ENCODE measurements at places on chromosomes 7 and 10. TPM values are rescaled to one million over a fixed set of nuclear protein-coding genes. Genes with fewer than 3 reads are reported as not detected.

NXPH1 gene
- total RNA-seq, result not detected

UTF1 gene
- not detected for total RNA-seq

SKIDA1 gene
- 0.47 TPM for total RNA-seq

NKX2-3 gene
- not detected for total RNA-seq

SLK gene
- 46.5 TPM for total RNA-seq

GLUD1 gene
- 137 TPM for total RNA-seq

PRLHR gene
- not detected for total RNA-seq

RBP4 gene
- total RNA-seq, result not detected

KCNIP2 gene
- not detected for total RNA-seq

DRGX gene
- not detected for total RNA-seq

SHTN1 gene
- total RNA-seq, result 2.1 TPM

PCDH15 gene
- total RNA-seq, result not detected

NUTM2B gene
- total RNA-seq, result not detected

MGMT gene
- 20.4 TPM for total RNA-seq

HOXA6 gene
- total RNA-seq, result 6.5 TPM

RTKN2 gene
- total RNA-seq, result 0.27 TPM

UBN2 gene
- total RNA-seq, result 3.3 TPM

OPALIN gene
- not detected for total RNA-seq

BNIP3 gene
- total RNA-seq, result 99.7 TPM

ANXA8L1 gene
- not detected for total RNA-seq

CHST3 gene
- 12.9 TPM for total RNA-seq

WDR86 gene
- total RNA-seq, result not detected

KCNMA1 gene
- total RNA-seq, result not detected

SFRP5 gene
- not detected for total RNA-seq

NAT16 gene
- total RNA-seq, result not detected
